T-cell (primary cell): ENCODE measurements at places on chromosomes 4 and X.

DNA sequence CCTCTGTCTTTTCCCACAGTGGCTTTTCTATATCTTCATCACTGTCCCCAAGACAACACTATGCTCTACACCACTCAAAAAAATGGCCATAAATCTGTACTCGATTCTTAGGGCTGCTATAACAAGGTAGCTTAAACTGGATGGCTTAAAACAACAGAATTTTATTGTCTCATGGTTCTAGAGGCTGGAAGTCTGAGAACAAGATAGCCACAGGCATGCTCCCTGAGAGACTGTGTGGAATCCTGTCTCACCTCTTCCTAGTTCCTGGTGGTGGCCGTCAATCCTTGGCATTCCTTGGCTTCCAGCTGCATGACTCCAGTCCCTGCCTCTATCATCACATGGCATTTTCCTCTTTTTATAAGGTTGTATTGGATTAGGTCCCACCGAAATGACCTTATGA, 70.7 kb upstream of the DCLK2 start:
- DNase-seq: no peak

DNA sequence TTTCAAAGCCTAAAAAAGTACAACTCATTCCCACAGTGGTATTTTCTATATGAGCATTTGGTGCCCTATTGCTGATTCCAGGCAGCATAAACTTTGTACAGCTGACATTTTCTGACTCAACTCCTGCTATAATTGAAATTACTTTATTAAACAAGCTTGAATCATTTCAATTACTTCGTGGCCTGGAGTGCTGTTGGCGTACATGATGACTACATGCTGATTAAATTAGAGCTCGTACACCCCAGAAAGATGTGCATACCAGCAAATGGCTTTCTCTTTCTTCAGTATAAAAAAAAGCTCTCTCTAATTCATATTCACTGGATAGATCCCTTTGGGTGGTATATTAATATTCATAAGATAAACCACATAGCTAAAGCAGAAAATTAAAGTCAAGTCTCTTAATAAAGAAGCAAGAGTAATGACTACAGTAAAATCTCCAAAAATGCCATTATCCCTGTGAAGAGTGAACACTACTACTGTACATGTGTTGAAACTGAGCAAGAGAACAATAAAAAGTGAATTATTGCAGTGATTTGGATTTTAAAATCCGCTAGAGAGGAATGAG, 245.0 kb upstream of the IGFBP7 start:
- DNase-seq: no peak

DNA sequence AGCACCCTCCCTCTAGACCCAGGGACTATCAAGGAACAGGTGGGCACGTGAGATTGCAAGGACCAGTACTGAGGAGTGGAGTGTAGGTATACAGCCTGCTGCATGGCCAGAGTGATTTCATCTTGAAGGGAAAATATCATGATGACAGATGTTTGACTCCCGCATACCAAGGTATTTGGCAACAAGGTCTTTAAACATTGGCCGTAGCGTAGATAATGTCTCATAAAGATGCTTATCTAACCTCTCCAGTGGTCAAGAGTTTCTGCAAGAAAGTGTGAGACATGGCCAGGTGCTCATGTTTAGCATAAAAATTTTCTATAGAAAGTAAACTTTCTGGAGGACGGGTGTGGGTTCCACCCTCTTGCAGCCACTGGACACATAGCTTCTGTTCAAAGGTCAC, 18.7 kb upstream of the ZNF630 start:
- DNase-seq: no peak

DNA sequence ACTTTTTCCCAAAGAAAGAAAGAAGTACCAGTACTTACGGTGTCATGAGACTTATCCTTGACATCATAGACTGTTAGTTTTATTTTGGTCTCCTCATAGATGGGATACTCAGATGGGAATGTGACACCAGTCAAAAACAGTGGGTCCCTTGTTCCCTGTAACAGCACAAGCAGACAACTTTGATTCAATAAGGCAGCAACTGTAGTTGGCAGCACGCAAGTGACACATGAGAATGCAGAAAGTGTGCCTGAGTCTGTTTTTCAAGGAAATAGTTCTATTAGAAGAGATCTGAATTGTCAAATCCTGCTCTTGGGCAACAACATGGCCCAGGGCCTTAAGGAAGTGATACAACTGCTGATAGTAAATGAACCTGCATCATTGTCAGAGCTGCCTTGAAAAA, 443.2 kb downstream of the INPP4B start:
- no peak for DNase-seq

DNA sequence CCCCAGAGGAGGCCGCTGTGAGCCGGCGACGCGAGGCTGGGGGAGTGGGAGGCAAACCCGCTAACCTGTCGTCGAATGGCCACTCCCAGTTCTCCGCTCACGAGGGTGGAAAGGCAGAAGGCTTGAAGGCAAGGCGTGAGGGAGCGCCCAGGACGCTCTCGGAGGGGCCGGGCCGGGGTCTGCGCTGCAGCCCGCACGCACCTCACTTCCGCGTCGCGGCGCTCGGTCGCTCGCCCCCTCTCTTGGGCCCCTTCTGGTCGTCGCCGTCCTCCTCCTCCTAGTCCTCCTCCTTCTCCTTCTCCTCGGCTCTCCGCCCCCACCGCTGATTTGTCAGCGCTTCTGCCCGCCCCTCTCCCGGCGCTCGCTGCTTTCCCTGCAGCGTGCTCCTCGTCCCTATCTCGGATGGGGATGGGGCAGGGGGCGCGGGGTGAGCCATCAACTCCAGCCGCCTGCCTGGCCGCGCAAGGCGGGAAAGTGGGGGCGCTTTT, at the start of gene SNCA:
Gene SNCA, minus strand, starts transcription at position 265 of the 488 bp plus-strand sequence. CDS start 1,494 bp downstream, outside the sequence.
- no peak for DNase-seq

- no peak for DNase-seq
Measured at GRCh38 chr4:117637347-117637746, 396.9 kb upstream of the NDST3 start.

GRCh38 chr4:16524406-16524805, 298.1 kb upstream of the TAPT1 start:
- DNase-seq: no peak

DNA sequence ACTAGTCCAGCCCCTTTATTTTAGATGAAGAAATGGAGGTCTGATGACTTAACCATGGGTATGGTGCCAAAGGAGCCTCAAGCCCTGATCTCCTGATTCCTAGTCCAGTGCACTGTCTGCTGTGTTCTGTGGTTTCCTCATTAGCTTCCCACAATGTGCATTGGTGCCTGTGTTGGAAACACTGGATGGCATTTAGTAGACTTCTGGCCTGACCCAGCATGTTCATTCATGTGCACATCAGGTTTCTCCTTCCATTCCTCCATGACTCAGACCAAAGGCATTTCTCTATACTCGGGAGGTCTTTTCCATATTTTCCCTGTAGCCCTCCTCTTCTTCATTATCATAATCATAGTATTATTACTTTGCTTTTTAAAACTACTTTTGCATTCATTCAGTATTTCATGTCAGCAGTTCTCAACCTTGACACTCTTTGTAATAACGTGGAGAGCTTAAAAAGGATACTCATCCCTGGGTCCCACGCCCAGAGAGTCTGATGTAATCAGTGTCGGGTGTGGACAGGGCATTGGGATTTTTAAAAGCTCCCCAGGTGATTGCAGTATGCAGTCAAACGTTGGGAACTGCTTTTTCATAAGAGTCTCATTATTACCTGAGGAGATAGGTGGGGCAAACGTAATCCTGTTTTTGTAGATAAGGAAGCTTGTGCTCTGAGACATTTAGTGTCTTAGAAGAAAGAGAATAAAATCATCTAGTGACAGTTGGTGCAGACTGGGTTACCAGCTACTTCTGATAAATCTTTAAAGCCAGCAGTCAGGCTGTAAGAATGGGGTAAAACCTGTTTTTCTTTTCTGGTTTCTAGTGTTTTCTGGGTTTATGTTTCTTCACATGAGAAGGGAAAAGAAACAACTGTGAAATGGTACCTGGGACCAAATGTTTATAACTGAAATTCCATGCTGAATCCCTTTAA, 40.9 kb upstream of the XK start:
- DNase-seq: no peak

DNA sequence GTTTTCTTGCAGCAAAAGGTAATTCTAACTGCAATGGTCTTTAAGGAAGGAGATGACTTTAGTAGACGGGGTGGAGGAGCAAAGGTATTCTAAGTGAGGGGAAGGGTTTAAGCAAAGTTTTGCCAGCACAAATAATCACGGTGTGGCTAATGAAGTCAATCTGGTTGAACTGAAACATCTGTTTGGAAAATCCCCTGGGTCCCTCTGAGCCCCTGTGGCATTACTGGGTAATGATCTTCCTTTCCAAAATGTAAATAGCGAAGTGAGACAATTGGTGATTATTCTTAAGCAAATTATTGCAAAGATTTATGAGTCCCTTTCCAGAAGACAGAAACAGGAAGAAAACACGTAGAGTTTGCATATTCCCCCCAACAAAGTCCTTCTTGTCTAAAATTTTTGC, 47.2 kb downstream of the FGFBP1 start:
- no peak for DNase-seq

GRCh38 chrX:70176938-70177533, at the start of gene DGAT2L6:
Gene DGAT2L6, plus strand, starts transcription at chrX:70177483. Its CDS starts 100 bp downstream, at chrX:70177583.
- no peak for DNase-seq

DNA sequence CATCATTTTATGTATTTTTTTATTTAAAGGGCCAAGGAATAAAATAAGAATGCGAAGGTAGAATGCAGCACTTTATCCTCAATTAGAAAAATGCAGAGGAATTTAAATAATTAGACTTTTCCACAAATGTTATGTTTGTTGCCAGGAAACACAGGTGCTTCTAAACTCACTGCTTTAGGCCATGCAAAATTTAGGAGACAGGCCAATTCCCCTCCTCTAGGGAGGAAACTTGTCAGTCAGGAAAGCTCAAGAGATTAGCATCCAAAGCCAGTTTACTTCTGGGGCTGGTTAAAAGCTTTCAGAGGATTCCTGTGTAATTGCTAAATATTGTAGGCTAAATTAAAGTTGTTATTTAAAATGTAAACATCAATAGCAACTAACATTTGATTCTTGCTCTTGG, 124.5 kb downstream of the DMD start:
- DNase-seq: no peak
